ENCODE measurements at places on chromosomes 13 and 19. TPM values are rescaled to one million over a fixed set of nuclear protein-coding genes. Genes with fewer than 3 reads are reported as not detected.

DNA sequence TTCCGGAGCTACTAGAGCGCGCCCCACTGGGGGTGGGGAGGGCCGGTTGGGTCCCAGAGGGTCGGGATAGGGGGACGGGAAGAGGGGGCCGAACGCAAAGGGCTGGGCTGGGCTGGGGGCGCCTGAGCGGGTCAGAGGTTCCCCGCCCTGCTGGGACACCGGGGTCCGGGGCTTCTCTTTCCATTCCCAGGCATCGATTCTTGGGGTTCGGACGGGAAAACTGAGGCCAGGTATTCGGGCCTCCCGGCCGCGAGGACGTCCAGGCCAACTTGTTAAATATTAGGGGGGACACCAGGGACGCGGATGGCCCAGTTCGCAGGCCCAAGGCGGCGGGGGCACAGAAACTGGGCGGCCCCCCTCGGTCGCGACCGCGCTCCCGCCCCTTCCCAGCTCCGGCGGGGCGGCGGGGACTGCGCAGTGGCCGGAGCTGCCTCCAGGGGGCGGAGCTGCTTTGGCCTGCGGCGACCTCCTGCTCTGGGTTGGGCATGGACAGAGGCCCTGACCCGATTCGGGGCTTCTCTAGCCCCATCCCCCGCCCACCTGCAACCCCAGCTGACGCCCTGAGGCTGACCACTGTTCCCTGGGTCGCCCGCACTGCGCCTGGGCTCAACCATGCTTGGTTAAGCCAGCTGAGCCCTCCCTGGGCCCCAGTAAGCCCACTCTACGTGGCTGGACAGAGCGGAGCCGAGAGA, 1.2 kb upstream of the KLF16 start:
- DNase-seq = no peak

- no peak for DNase-seq
Measured at GRCh38 chr13:44278166-44278565, 95.5 kb upstream of the SERP2 start.

GRCh38 chr19:46728693-46729339, 11.9 kb upstream of the PRKD2 start:
- DNase-seq = no peak

GRCh38 chr13:42149136-42149535, 100.7 kb downstream of the DGKH start:
- DNase-seq = no peak

GRCh38 chr13:89755729-89756492, 1591.6 kb upstream of the MIR17HG start:
- DNase-seq = no peak

GRCh38 chr19:52296773-52297600, at the start of gene ZNF480:
ZNF480 (plus strand) TSS chr19:52297169; CDS start chr19:52300413, 3,244 bp downstream.
- DNase-seq = peak; percentile 8

Gene CD79A
- 0.59 TPM for total RNA-seq

Gene VSIG10L
- 3.3 TPM for total RNA-seq

Gene MEIS3
- 11.3 TPM for total RNA-seq

Data from Panc1 (cell line).